Vagina (tissue), 2 donors: ENCODE measurements at places on chromosomes 7 and 10. TPM values are rescaled to one million over a fixed set of nuclear protein-coding genes. Genes with fewer than 3 reads are reported as not detected.

- DNase-seq, result no peak
These were observed 87.8 kb upstream of the DYNC1I1 start for GRCh38 chr7:95684505-95684904.

DNA sequence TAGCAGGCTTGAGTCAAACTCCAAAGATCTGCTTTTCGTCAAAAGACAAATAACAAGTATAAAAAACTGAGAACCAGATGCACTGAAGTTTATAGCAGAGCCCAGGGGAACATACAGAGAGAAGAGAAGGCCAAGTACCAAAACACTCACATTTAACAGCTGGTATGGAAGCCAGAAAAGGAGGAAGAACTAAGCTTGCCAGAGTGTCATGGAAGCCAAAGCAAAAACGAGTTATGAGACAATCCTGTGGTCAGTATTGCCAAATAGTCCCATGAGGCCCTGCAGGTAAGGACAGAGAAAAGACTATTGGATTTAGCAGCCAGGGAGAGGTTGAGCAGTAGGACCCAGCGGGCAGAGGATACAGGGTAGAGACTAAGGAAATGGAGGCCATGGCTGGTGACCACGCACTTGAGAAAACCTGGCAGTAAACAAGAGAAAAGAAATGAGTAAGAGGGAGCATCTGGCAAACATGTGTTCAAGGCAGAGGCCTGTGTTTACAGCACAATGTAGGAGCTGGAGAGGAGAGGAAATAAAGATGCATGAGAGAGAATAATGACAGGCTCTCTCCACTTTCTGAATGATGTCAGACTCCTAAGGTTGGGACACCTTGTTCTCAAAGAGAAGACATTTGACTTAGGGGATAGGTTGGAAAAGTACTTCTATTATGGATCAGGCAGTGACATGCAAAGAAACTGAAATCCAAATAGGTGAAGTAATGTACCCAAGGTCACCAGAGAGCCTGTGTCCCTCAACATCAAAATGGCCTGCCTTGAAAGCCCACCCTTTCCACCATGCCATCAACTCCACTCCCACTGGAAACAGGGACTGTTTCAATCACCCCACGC lies 9.1 kb downstream of the CREB3L2 start:
- no peak for DNase-seq

GRCh38 chr7:64562256-64562625 lies 630 bp downstream of the ZNF680 start:
- DNase-seq, result no peak

NUTM2B gene
- total RNA-seq, result 0.25 TPM

DNA sequence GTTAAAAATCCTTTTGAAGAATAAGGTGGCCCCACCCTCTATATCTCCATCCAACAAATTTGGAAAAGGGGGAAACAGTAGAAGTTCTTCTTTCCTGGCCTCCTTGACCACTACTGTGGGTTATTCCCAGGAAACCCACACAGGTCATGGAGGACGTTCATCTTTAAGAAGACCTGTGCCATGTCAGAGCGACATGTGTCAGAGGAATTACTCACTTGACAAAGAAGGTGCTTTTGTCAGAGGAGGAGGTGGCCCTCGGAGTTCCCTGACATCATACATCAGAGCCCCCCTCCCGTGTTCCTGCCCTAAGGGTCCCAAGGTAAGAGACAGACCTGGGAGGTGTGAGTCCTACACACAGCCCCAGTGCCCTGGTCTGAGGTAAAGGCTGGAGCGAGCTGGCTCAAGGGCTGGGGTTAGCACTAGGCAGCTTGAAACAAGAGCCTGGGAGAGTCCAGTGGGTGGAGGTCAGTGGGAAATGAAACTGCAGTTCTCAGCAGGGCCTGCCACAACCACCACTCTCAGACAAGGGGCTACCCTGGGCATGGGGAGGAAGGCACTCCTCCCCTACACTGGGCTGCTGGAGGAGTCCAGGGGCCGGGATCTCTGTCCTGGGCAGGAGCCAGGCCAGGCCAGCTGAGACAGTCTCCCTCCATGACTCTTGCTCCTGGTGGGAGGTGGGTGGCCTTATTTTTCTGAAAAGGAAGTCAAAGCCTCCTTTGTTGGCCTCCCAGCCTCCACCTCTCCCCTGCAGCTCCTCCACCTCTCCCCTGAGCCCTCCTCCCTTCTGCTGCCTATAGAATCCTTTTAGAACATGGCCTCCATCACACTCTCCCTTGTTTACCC lies 21.8 kb upstream of the ZMIZ1 start:
- DNase-seq, result no peak

- DNase-seq, result no peak
These were observed 23.7 kb downstream of the ZNF775 start for GRCh38 chr7:150402671-150403321.

PRKCQ gene
- 3.7 TPM for total RNA-seq

DNA sequence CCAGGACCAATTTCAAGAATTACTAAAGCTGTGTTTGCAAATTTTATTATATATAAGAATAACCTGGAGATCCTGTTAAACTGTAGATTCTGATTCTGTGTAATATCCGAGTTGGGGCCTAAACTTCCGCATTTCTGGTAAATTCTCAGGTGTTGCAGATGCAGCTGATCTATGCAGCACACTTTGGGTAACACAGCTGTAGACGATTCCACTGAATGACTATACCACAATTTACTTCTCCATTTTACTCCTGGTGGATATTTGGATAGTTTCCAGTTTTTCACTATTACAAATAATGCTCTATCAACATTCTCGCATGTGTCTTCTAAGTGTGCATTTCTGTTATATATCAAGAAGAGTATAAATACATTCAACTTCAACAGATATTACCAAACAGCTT lies 7.5 kb downstream of the GDI2 start:
- DNase-seq, result no peak

DNA sequence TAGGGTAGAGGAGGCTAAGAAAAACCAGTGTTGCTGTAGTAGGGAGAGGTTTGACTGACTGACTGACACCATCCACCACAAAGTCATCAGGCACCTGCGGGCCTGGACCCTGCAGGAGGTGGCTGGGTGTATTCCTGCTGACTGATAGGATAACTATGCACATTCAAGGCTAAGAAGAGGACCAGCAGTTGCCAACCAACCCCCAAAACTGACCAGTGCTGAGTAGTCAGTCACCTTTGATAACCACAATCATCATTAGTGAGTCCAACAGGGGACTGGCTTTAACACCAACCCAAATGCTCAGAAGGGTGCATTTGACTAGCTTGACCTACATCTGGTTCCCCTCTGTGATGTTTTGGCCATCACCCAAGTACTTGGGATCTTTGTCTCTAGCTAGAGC lies 30.5 kb downstream of the PLXNA4 start:
- DNase-seq, result no peak

GRCh38 chr7:1345796-1346755 lies 113.2 kb downstream of the MICALL2 start:
- DNase-seq, result no peak

PALD1 gene
- 6.9 TPM for total RNA-seq

GRCh38 chr7:99253369-99253768 lies 19.3 kb upstream of the MYH16 start:
- no peak for DNase-seq

DNA sequence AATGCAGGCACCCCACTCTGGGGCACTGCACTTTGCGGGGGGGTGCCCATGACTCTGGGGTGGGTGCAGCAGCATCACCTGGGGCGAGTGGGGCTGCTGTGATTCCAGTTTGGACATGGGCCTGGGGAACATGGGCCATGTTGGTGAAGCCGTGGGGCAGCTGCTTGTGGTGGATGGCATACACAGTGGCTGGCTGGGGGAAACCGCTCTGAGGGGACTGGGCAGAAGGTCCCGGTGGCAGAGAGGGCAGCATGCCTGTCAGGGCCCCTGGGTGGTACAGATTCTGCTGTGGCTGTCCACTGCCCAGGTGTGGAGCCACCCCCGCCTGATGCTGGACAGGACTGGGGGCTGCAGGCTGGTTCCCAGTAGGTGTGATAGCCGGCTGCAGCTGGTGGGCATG lies 57.2 kb downstream of the LRRC72 start:
- no peak for DNase-seq

DNA sequence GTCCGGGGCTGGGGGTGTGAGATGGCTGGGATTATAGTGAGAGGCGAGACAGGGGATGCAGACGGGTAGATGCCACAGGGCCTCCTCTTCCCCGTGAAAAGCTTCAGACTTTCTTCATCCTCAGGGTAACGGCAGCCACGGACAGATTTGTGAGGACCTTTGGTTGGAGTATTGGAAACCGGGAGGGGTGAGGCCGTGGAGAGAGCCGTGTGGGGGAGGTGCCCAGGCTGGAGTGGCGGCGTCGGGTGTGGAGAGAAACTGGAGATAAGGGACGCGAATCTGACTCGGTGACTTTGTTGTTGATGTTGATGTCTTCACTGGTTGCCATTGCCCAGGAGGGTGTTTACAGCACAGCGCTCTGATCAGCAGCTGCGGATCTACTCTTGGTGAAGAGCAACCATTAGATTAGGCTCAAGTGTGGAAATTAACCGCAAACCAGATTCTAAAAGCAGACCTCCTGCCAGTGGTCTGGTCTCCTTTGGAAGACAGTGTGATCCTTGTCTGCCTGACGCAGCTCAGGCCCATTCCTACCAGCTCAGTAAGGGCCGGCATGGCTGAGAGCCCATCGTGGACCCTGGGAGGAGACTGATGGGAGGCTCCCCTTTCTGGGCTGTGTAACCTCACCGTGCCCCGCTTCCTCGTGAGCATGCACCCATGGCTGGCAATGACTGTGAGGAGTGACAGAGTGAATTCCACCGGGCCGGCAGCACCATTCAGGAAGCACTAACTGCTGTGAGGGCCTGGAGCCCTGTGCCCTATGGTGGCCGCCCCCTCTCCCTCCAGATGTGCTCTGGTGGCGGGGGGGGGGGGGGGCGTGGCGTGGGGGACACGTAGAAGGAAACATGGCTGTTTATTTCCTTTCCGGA lies 90.3 kb downstream of the INPP5A start:
- DNase-seq, result no peak

- no peak for DNase-seq
These were observed 236.3 kb downstream of the BAMBI start for GRCh38 chr10:28913436-28914237.

LIPK gene
- not detected for total RNA-seq

DNA sequence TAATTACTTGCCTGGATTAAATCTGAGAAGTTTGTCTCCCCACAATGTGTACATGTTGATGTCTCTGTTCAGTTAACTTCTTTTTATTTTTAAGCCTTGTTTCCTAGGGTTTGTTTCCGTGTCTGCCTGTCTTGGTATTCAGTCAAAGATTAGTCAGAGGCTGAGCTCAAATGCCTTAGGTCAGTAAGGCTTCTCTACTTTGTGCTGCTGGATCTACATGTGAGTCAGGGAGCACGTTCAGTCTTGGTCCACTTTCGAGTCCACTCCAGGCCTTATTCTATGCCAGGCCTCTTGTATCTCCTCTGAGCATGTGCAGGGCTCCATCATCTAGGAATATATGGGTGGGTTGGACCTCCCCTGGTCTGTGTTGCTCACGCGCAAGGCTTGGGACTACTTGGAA lies 93.3 kb upstream of the FZD8 start:
- DNase-seq, result no peak

DNA sequence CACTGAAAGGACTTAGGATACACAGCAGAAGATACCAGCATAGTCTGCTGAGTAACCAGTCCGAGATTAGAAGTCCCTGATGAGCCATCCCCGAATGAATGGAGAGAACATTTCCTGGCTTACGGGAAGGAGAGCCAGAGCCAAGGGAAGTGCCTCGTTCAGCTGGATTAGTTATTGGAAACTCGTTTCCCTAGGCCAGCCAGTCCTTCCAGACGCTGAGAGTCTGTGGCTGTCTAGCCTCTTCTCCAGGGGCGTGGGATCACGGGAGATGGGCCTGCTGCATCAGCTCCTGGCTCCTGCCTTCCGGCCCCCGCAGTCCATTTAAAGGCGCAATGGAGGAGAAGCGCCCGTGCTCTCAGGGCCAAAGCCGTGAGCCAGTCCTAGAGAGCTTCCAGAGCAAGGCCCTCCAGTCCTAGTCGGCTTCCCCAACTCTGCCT lies 712.8 kb downstream of the PARD3 start:
- peak; percentile 97 for DNase-seq

GRCh38 chr10:46022978-46023702 lies 7.3 kb downstream of the NCOA4 start:
- DNase-seq, result no peak

GRCh38 chr10:77392851-77393250 lies 244.8 kb downstream of the KCNMA1 start:
- no peak for DNase-seq

GRCh38 chr10:122112625-122113160 lies 123.7 kb downstream of the TACC2 start:
- peak; percentile 97 for DNase-seq

MMP21 gene
- not detected for total RNA-seq

RPEL1 gene
- total RNA-seq, result not detected

DNA sequence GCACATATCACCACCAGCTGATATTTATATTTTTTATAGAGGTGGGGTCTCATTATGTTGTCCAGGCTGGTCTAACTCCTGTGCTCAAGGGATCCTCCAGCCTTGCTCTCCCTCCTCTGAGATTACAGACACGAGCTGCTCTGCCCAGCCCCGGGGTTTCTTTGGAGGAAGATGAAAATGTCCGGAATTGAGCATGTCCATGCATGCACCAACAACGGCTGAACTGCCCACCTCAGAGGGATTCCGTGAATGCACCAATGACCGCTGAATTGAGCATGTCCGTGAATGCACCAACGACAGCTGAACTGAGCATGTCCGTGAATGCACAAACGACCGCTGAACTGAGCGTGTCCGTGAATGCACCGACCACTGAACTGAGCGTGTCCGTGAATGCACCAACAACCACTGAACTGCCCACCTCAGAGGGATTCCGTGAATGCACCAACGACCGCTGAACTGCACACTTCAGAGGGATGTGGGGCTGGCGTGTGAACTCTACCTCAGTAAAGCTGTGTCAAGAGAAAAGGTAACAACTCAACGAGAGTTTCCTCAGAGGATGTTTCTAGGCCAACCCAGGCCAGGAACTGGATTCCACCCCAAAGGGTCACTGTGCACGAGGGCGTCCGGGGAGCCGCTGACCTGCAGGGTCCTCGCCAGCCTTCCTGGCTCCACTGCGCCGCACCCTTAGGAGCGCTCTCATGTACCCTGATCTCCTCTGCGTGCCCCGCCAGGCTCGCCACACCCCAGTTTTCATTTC lies 34.9 kb upstream of the INPP5A start:
- no peak for DNase-seq

GRCh38 chr7:21030237-21030871 lies 243.7 kb upstream of the SP8 start:
- no peak for DNase-seq

IL6 gene
- 12.0 TPM for total RNA-seq

DNA sequence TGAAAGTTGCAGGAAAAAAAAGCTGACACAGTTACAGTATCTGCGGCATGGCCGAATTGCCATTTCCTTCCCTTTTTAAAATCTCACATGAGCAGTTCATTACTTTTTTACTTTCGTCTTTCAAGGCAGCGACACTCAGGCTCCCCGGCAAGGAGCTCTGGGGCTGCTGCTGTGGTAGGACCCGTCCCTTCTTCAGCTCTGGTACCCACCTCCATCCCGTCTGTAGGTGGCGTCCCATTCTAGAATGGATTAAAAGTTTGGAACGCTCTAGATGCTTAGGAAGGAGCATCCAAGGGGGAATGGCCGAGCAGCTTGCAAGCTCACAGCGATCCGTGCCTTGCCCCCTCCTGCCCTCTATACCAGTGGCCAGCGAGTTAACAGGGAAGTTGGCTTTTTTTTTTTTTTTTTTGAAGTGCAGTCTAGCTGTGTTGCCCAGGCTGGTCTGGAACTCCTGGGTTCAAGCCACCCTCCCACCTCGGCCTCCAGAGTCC lies 22.8 kb upstream of the TTYH3 start:
- DNase-seq, result no peak
